ENCODE measurements at places on chromosomes 12 and 14. TPM values are rescaled to one million over a fixed set of nuclear protein-coding genes. Genes with fewer than 3 reads are reported as not detected.
A peak's percentile ranks its signal among the peaks of the same experiment; 100 is the strongest.

- DNase-seq = peak; percentile 39
Observed at GRCh38 chr14:58362798-58363412, 32.8 kb upstream of the TOMM20L start.

DNA sequence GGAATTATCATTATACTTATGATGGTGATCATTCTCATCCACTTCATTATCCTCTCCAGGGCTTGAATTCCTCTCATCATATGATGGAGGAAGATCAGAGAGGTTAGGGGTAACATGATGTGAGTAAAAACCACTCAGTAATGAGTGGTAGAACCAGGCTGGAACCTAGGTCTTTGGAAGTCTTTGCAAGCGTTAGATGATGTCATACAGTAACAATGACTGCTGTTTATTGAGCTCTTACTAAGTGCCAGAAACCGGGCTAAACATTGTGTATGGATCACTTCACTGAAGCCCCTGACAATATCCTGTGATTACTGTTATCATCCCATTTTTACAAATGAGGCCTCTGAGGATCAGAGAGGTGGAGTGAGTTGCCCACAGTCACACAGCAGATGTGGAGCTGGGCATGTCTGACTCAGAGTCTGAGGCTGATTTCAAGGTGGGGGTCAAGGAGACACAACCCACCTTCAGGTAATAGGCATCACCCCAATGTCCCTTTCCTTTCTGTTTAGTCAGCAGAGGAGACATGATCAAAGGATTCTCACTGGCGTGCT lies 19.5 kb downstream of the WSCD2 start:
- no peak for DNase-seq

DNA sequence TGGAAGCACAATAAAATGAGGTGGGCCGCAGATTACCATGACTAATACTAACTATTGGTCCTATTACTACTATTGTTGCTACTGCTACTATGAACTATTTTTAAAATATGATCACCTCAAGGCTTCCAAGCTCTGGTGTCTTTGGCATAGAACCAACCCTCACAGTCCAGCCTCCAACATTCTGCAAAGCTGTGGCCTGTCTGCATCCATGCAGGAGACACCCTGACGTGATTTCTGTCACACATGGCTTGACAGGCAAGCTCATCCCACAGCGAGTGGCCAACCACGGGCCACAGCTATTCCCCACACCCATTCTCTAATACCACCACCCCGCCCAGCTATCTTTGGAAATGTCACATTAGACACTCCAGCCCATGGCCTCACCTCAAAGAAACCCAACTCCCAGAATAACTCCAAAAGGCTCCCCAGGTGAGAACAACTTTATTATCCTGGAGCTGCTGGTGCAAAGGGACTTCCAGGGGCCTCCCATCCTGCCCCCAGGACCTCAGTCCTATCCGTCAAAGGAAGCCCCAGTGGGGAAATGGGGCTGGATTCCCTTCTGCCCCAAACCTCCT lies 14.4 kb downstream of the ISCU start:
- DNase-seq = no peak

DNA sequence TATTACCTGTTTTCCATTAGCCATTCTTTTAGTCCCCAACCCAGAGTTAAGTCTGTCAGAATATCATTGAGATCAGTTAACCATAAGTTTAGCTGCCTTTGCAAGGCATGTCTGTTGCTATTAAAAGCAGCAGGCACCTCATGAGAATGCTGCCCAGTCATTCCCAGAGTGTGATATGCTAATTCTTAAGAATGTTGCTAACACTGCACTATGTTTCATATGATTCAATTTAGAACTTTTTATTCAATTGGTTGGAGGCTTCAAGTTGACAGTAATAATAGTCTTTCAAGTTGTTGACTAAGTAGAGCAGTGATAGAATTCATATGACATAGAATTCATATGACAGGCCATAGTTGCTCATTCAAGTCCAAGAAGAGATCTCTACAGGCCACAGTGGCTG lies 292.3 kb downstream of the FUT8 start:
- DNase-seq = no peak

- no peak for DNase-seq
Observed at GRCh38 chr14:93821051-93821450, 32.8 kb upstream of the PRIMA1 start.

GRCh38 chr14:98633380-98633779 lies 638.6 kb downstream of the BCL11B start:
- peak; percentile 70 for DNase-seq

DNA sequence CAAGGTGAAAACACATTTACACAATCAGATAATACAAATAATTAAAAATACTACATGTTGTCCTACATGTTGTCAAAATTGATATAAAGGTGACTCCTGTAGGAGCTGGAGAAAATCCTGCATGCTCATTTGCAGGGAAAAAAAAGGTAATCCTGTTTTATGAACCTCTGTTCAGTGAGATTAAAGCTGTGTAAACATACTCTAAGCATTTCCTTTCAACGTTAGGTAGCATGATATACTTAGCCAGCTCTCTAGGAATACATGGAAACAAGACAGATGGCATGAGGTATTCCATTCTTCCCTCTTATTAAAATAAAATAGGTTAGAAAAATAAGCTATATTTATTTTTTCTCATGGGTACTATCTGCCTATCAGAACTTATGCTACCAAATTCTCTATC lies 635.7 kb upstream of the FLRT2 start:
- no peak for DNase-seq

DNA sequence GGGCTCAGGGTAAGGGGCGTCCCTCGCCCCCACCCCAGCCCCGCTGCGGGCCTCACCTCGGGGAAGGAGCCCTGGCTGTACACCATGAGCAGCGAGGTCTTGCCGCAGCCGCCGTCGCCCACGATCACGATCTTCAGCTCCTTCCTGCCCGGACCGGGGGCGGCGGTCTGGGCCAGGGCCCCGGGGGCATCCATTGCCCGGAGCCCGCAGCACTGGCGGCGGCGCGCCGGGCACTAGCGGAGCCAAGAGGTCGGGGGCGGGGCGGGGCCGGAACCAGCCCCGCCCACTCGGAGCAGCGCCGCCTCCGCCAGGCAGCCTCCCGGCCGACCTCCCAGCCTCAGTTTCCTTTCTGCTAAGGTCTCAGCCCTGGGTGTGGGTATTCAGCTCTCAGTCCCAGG lies at the start of gene RHOF:
RHOF (minus strand) TSS at position 249 of the 398 bp plus-strand sequence; CDS start at position 194, 55 bp downstream.
- no peak for DNase-seq

GRCh38 chr14:61329478-61330051 lies 8.2 kb downstream of the PRKCH start:
- DNase-seq = no peak

- DNase-seq = no peak
Observed at GRCh38 chr12:126061777-126062176, 996.5 kb downstream of the AACS start.

Gene COX8C
- not detected for total RNA-seq

Gene EMP1
- total RNA-seq = 58.8 TPM

Gene KIF5A
- not detected for total RNA-seq

Gene WNT1
- total RNA-seq = not detected

Gene ZBTB42
- 5.5 TPM for total RNA-seq

Gene ARG2
- 22.8 TPM for total RNA-seq

Gene SMIM41
- not detected for total RNA-seq

Gene TGFB3
- 4.0 TPM for total RNA-seq

Gene CIROP
- total RNA-seq = not detected
